ENCODE measurements at places on chromosomes 13 and 19.

GRCh38 chr19:18425515-18426415, 6.6 kb downstream of the SSBP4 start:
- no peak for DNase-seq

DNA sequence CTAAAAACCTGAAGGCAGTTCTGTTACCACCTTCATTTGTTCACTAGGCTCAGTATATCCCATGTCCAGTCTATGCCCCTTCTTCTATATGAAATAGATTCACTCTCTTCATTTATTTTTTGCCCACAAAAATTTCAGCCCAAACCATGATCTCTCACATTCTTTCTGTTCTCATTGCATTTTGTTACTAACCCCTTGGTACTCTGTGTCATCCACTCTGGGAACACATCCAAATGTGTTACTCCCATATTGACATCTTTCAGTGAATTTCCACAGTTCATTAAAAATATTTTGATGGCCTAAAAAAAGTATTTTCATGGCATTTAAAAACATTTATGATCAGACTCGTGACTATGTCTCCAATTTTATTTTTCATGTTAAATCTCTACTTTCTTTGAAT, 378.9 kb downstream of the SLITRK1 start:
- DNase-seq, result no peak

DNA sequence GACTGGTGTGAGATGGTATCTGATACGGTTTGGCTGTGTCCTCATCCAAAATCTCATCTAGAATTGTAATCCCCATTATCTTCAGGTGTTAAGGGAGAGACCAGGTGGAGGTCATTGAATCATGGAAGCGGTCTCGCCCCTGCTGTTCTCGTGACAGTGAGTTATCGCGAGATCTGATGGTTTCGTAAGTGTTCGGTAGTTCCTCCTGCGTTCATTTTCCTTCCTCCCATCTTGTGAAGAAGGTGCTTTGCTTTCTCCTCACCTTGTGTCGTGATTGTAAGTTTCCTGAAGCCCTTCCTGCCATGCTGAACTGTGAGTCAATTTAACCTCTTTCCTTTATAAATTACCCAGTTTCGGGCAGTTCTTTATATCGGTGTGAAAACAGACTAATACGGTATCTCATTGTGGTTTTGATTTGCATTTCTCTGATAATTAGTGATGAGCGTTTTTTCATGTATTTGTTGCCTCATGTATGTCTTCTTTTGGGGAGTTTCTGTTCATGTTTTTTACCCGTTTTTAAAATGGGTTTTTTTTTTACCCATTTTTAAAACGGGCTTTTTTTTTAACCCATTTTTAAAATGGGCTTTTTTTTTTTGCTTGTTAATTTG, 102.8 kb upstream of the SLC10A2 start:
- DNase-seq, result no peak

GRCh38 chr13:54433493-54434206, 1405.0 kb downstream of the OLFM4 start:
- no peak for DNase-seq

- DNase-seq, result no peak
These were observed 16.5 kb downstream of the CYP4F22 start for GRCh38 chr19:15524781-15525180.

Measured in stimulated activated CD4-positive, alpha-beta T cell treated with anti-CD3 and anti-CD28 coated beads, Interleukin-1b, Interleukin-23, amount 100 ng/mL, for 4 hours (primary cell).